ENCODE measurements at places on chromosomes 2 and 18.
A peak's percentile ranks its signal among the peaks of the same experiment; 100 is the strongest.

GRCh38 chr2:22694856-22695255 is 690.1 kb upstream of the KLHL29 start:
- DNase-seq = no peak

GRCh38 chr2:199206536-199206935 is 251.2 kb downstream of the SATB2 start:
- DNase-seq = no peak

- no peak for DNase-seq
Measured at GRCh38 chr2:149087751-149088150, 49.3 kb downstream of the LYPD6B start.

DNA sequence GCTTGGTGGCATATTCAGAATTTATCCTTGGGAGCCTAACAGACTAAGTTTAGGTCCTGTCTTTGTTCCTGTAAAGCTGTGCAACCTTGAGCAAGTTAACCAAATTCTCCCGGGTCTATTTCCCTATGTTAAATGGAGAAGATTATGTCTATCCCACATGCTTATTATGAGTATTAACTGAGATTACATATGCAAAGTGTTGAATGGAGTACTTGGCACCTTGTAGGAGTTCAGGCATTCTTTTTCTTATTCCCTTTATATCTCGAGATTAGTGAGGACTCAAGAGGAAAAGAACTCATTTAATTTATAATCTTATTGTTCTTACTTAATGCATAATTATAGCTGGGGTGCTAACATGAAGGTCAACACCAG is 184.6 kb downstream of the FMNL2 start:
- DNase-seq = no peak

DNA sequence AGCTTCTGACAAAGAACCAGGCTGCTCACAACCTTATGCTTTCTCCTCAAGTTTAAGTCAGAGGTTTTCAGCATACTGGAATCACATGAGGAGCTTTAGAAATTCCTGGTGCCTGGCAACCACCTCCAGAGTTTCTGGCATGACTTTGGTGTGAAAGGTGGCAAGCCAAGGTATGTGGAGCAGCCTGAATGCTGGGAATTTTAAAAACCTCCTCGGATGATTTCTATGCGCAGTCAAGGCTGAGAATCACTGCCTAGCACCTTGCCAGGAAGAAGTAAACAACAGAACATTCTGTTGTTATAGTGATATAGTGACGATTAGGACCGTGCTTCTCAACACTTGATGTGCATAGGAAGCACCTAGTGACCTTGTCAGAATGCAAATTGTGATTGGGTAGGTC is 11.7 kb downstream of the CCBE1 start:
- DNase-seq = no peak

DNA sequence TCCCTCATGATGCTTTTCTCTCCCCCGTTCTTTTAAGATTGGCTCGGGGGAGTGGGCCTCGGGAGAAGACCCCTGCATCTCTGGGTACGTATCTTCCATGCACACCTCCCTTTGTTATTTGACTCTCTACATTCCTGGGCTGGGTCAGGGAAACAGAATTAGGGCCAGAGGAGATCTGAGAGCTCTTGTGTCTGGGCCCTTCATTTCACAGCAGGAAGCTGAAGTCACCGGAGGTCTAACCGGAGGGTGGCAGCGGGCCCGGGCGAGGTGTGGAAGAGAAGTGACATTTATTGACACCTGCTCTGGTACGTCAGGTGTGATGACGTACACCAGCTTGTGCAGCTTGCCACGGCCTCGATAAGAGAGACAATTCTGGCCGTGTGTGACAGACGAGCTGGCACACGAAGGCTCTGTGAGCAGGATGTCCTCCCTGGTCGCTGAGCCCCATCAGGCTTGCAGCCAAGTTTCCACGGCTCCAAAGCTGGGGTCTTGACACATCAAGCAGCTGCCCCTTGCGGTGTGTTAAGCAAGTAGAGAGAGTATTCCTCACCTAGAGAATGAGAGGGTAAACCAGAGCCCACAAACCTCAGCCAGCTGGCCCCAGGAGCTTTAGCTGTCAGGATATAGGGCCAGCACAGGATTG is 30.4 kb downstream of the TOGARAM2 start:
- DNase-seq = peak; percentile 36

DNA sequence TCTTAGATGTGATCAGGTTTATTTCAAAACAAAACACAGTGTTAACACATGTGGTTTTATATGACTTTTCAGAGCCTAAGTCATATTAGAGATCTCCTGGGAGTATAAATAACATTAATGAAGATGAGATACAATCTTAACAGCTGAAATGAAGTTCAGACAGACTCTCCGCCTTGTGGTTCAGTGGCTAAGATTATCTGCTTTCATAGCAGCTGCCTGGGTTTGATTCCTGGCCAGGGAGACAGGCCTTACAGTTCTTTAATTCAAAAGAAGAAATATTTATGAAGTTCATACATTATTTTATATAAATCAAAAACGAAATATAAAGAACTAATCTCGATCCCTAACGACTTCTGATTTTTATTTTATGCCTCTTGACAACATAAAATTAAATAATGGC is 35.2 kb upstream of the TTC32 start:
- DNase-seq = no peak

- no peak for DNase-seq
Measured at GRCh38 chr2:232883116-232883721, 13.2 kb downstream of the SNORC start.

GRCh38 chr2:119341684-119342083 is 24.9 kb downstream of the C2orf76 start:
- no peak for DNase-seq

GRCh38 chr2:194383401-194383800 is 1273.6 kb upstream of the SLC39A10 start:
- no peak for DNase-seq

DNA sequence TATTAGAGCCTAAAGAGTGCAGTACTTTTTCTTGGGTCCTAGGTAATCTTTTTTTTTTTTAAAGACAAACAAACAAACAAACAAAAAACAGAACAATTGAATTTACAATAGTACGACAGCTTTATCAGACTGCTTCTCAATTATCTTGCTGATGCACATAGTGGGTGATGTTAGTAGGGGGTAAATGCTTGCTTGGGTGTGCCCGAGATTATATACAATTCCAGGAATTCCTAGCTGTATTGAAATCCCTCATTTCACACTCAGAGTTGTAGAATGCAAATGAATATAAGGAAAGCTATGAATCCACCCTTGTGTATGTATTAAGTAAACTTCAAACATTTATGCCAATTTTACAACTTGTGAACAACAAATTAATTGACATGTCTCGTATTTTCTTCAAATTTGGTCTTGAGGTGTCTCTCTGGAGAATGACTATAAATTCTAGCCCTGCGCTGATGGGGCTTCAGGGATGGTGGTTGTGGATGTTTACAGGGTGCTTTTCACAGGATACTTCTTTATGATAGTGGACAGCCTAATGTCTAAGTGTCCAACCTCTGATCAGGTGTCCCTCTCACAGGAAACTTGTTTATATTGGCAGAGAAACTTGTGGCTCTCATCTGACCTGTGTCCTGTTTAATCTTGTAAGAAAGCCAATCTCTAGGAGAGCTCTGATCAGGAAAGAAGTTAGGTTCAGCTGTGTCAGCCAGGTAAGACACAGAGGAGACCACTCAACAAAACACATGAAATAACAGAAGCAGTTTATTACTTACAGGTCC is 61.9 kb upstream of the SLC39A10 start:
- DNase-seq = no peak

- no peak for DNase-seq
Measured at GRCh38 chr18:61896757-61897156, 4.0 kb upstream of the RNF152 start.

DNA sequence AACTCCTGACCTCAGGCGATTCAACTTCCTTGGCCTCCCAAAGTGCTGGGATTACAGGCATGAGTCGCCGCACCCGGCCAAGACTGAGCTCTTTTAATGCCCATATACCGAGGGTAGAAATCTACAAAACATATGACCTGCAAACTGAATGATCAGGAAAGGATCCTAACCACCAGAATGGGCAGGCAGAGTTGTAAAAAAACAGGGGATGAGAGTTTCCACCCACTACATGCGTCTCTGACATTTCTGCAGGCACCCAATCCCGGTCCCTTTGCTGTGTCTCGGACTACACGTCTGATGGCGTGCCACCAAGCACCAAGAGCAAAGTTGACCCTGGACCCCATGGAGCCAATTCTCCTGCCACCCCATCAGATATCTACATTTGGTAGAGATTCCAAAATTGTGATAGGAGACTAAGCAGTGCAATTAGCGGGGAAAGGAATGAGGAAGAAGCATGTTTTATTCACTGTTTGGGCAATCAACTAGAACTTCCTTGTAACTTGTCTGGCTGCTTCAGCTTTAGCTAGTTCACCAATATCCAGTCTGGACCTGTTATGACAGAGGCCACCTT is 74.1 kb downstream of the ATP8B1 start:
- no peak for DNase-seq

- DNase-seq = no peak
Measured at GRCh38 chr2:189086710-189087109, 92.9 kb downstream of the COL5A2 start.

DNA sequence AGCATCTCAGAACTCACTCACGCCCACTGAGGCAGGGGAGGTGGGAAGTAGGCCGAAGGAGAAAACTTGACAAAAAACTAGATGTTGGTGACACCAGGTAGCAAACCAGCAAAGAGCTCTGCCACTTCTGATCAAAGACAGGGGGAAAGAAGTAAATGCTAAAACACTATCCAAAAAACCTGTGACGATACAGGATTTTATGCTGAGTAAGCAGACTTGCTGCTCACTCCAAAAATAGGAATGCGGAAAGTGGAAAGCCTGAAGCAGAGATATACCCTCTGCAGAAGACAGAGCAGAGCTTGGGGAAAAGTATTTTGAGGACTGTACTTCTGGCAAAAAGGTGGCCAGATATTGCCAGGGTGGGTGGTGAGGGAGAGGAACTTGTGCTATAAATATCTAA is 73.3 kb upstream of the YPEL5 start:
- no peak for DNase-seq

- no peak for DNase-seq
Measured at GRCh38 chr2:55883357-55883756, 40.2 kb downstream of the EFEMP1 start.

DNA sequence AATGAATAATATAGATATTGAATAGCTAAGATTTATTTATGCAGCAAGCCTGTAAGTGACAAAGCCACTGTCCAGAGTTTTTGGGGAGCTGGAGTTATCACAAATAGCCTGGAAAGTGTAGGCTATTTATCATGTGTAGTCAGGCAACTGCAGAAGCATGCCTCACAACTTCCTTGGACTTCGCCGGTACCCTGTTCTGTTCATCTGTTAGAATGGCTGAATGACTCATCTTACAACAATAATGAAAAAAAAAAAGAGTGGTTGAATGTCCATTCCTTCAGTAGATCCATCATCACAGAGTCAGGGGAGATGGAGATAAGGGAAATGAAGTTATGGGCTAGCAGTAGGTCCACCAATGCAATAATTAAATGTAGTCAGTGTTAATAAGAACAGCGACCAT is 24.0 kb upstream of the ATP5MC3 start:
- no peak for DNase-seq

DNA sequence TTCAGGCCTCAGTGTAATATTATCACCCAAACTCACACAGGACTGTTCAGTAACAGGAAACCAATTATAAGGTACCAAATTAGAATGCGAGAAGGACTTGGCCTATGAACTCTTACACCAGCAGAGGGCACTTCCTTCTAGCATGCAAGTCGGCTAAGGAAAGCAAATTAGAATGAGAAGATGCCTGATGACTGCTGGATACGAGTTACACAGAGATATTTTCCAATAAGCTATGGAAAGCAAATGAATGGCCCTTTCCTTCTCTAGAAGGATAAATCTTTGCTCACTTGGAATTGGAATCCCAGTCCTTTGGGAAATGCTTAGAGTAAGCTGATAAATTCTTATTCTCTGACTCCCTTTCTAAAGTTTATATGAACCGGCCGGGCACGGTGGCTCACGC is 109.8 kb downstream of the AP1S3 start:
- DNase-seq = peak; percentile 4

DNA sequence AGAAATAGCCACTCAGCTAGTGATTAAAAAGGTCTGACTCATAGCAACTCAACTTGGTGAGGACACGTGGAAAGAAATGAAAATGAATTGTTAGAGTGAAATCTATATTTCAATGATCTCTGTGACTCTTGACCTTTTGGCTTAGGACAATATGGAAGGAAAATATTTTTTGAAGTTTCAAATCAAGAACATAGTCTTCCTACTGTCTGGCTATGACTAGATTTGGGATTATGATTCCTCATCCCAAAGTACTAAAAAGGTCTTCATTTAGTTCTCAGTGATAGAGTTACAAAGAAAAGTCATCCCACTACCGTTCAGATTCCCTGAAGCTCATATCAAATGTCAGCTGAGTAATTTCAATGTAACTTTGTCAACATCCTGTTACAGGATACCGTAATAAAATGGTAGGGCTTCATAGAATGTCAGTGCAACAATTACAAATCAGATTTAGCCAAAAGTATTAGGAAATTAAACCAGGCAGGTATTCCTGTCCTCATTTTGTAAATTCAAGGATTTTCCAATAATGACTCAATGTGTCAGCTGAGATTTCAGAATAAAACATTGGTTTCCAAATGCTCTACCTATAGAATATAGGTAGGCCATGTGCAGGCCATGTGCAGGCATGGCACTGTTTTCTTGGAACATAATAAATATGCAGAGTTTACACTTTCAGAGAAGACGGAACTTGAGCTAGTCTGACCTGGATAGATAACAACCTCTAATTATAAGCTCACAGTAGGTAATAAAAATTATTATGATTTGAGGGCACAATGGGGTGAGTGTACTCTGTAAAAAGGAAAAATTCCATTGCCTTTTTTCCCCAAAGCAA is 36.0 kb downstream of the ANKRD29 start:
- DNase-seq = no peak

DNA sequence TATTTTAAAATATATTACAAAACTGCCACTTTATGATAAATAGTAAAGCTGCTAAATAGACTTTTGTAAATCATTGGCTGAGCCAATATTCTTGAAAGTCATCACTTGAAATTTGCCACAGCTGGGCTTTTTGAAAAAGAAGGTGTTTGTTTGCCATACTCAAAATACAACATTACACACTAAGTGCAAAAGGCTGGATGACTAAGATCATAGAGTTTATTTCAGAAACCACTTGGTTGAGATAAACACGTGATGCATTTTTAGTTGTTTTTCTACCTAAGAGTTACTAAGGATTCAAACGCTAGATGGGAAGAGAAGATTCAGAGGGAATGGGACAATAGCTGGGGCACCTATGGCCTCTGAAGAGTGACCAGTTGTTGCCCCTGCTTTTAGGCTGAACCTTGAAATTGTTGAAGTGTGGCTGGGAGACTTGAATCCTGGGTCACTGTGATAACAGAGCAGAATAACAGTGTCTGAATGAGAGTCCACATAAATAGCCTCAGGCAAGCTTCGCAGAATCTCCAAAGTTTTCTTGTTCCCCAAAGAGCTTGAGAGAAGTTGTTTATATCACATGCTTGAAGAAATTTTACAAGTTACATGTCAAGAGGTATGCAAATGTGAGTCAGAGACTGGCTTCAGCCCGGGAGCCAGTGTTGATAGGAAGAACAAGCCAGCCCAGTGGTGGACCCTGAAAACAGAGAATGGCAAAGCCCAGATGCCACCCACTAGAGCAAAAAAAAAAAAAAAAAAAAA is 409.8 kb downstream of the GPD2 start:
- no peak for DNase-seq

- no peak for DNase-seq
Measured at GRCh38 chr2:113212245-113213060, 38.7 kb downstream of the PSD4 start.

Data from activated CD4-positive, alpha-beta T cell treated with anti-CD3 and anti-CD28 coated beads, Interleukin-2, amount 50 U/mL, for 24 hours (primary cell).